Activated CD4-positive, alpha-beta T cell treated with anti-CD3 and anti-CD28 coated beads, Interleukin-2, amount 10 ng/mL, durations not matched to agents 7 days and 5 days (primary cell): ENCODE measurements at places on chromosomes 1 and 21.

DNA sequence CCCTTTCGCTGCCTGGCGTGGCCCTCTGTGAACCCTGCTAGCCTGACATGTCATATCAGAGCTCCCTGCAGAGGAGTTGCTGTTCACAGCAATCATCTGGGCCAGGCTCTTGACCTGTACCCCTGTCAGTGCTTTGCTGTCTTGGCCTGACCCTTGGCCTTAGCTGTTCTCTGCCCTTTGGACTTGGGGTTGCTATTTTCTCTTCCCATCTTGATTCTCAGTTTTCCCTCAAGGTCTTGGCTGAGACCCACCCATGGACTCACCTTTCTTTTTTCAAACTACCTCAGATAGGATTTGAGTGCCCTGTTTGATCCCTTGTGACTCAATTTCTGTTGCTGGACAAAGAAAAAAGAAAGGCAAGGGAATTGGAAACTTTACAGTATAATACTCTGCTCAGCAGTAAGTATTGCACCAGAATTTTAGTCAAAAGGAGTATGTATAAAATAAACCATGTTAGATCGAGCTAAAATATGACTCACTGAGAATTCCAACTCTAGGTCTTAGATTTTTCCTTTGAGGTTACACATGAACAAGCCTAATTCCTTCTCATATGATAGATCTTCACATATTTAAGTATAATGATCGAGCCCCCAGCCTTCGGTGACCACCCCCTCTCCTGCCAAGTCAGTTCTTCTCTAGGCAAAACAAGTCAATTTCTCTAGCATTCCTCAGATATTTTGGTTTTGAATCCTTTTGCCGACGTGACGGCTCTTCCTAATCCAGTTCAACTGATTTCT is 110.5 kb downstream of the NGF start:
- DNase-seq = no peak

GRCh38 chr1:60751306-60751705 is 331.1 kb upstream of the NFIA start:
- no peak for DNase-seq

DNA sequence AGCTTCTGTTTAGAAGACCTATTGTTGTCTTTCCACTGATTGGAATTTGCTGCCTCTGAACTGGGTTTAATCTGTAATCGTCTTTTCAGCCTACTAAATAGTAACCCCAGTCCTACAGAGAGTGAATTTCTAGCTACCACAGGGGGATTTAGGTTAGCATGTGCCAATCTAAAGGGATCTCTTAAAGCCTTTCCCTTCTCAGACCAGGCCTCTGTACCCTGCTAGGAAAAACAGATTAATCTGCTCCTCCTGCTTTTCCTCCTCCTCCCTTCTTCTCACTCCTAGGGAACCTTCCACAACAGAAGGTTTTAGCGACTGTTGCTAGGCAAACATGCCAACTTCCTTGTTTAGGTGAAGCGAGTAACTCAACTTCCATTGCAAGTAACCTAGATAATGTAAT is 1.3 kb upstream of the RC3H1 start:
- DNase-seq = no peak

DNA sequence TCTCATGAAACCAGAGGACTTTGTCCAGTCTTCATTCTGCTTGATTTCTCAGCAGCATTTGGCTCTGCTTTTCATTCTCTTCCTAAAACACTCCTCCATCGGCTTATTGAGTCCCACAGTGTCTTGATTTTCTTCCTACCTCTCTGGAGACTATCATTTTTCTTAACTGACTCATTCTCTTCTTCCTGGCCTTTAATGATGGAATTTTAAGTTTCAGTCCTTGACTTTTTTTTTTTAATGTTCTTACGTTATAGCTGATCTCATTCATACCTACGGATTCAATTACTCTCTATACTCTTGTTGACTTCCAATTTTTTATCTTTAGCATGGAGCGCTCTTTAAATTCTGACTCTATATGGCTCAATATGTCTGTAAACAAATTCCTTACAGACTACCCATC is 111.1 kb downstream of the NEK7 start:
- no peak for DNase-seq

GRCh38 chr1:159791031-159791430 is 10.3 kb downstream of the DUSP23 start:
- DNase-seq = no peak

GRCh38 chr1:101022294-101022693 is 3.3 kb downstream of the DPH5 start:
- no peak for DNase-seq

- no peak for DNase-seq
Measured at GRCh38 chr1:24803220-24803619, 58.0 kb downstream of the CLIC4 start.

- no peak for DNase-seq
Measured at GRCh38 chr1:164709126-164709525, 150.1 kb downstream of the PBX1 start.

- DNase-seq = no peak
Measured at GRCh38 chr1:199135901-199136300, 497.1 kb downstream of the PTPRC start.

DNA sequence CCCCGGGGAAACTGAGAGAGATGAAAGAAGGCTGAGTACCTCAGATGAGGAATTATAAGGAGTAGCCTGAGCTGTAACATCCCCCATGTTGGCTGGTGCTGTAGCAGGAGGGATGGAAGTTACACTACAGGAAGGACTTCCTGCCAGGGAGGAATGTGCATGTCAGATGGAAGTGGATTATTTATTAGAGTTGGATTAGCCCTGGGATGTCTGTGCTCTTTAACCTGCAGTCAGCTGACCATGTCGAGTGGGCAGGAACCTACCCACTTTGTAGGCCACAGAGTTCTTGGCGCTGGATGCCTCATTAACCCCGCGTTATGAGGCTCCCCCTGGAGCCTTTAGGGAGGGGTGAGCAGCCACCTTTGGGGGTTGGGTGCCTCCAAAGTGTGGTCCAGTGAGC is 757 bp upstream of the SEMA4A start:
- no peak for DNase-seq

DNA sequence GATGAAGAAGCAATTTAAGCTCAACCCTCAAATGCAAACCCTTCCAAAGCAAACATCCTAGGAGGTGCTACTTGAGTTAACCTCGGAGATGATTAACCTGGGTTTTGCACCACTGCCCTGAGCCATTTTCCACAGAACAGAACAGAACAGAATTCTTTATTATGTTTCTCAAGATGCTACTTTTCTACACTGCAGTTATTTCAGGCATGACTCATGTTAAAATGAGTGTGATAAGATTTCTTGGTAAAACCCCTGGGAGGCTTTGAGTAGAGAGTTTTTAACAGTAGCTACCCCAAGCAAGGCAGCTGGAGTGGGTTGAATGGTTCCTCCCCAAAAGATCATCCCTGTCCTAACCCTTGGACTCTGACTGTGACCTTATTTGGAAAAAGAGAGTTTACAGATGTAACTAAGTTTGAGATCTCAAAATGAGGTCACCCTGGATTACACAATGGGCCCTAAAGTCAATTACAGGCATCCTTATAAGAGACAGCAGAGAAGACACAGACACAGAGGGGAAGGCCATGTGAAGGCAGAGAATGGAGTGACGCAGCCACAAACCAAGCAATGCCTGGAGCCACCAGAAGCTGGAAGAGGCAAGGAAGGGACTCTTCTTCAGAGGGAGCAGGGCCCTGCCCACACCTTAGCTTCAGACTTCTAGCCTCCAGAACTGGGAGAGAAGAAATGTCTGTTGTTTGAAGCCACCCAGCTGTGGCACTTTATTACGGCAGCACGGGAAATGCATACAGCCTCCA is 153.4 kb downstream of the ETS2 start:
- no peak for DNase-seq

GRCh38 chr1:206734499-206735142 is 36.0 kb upstream of the IL19 start:
- peak; percentile 80 for DNase-seq
